ENCODE measurements at places on chromosomes 1 and 21. TPM values are rescaled to one million over a fixed set of nuclear protein-coding genes. Genes with fewer than 3 reads are reported as not detected.

Gene RIIAD1
- total RNA-seq: not detected

Gene POLR3GL
- 6.1 TPM for total RNA-seq

Gene PLA2G4A
- total RNA-seq: 8.4 TPM

Gene SH2D5
- 0.64 TPM for total RNA-seq

Gene CCDC185
- 0.24 TPM for total RNA-seq

Gene IRF6
- 159 TPM for total RNA-seq

Gene KRTAP12-2
- not detected for total RNA-seq

Gene HS2ST1
- total RNA-seq: 11.8 TPM

Gene CAMTA1
- 34.4 TPM for total RNA-seq

Gene OR6K6
- not detected for total RNA-seq

Gene TBX15
- total RNA-seq: not detected

Gene DENND1B
- 15.2 TPM for total RNA-seq

Gene ETV3
- total RNA-seq: 40.7 TPM

Gene AUNIP
- total RNA-seq: 3.3 TPM

Gene CTSS
- 19.6 TPM for total RNA-seq

Gene DDAH1
- 11.4 TPM for total RNA-seq

Gene FAM177B
- 0.64 TPM for total RNA-seq

DNA sequence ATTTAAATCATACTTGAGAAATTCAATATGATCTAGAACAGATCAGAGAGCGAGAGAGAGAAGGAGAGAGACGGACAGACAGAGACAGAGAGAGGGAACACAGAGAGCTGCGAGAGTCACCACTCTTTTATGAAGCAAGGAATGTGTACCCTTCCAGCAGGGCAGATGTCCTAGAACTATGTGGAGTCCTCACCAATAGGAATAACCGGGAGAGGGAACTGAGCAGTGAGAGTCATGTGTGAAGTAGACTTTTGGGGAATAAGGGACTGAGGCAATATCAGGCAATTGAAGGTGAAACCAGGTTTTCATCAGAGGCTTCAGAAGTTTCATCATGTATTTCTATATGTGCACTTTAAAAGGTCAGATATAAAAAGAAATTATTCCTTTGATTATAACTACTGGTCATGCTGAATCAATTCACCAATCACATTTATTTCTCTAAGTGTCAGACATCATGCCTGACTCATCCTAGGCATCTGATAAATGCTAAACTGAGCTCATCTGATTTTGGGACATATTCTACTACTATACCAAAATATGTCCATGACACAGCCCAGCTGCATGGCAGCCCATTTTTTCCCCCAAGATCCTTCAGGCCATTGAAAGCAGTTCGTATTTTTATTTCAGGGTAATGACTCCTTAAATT, 22.4 kb downstream of the VTCN1 start:
- no peak for ATAC-seq

- no peak for ATAC-seq
Observed at GRCh38 chr1:5950201-5950895, 41.9 kb downstream of the NPHP4 start.

- ATAC-seq: peak; percentile 27
Observed at GRCh38 chr1:15833069-15833679, 14.3 kb upstream of the SPEN start.

GRCh38 chr1:193318347-193318746, 131.9 kb upstream of the B3GALT2 start:
- no peak for ATAC-seq

- ATAC-seq: no peak
Observed at GRCh38 chr1:84181350-84182005, 37.4 kb downstream of the PRKACB start.

GRCh38 chr1:83766241-83766691, 232.7 kb downstream of the TTLL7 start:
- no peak for ATAC-seq

DNA sequence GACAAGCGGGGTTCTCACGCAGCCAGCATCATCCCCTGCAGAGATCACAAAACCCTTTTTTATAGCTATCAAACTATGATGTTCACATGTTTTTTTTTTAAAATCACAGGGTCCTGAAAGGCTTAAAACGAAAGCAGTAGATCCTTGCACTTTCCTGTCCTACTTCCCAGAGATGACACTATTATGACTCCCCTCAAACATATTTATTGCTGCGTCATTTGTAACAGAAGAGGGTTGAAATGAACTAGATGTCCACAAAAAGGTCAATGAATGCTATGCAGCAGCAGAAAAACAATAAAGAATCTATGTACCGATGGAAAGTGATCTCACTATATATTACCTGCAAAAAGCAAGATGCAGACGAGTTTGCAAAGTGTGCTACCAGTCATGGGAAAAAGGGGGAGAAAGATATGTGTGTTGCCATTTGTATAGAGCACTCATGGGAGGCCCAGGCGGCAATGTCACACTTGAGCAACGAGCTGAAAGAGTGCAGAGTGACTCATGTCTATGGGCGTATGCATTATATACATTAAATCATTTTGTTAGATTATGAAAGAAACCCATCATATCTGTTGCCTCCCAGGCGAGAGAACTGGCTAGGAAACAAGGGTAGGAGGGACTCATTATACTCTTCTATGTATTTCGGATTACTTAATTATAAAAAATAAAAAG, 68.9 kb upstream of the PARP1 start:
- ATAC-seq: peak; percentile 78

- peak; percentile 48 for ATAC-seq
Observed at GRCh38 chr1:209335178-209335577, 248.3 kb upstream of the CAMK1G start.

DNA sequence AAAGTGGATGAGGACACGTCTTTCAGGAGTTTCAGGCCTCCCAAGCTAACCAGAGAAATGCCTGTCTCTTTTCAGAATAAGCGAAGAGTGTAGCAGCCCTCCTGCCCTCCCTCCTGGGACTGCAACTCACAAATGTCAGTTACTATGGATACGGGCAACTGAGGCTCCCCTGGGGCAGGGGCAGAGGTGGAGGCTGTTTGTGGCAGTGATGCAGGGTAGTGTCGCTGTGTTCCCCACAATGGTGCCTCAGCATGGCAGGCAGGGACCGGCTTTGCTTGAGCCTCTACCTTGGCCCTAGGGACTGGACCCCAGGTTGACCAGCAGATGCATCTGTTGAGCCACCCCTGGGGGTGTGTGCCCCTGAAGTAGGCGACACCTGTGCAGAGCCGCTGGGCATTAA, 10.2 kb downstream of the NFASC start:
- ATAC-seq: no peak

DNA sequence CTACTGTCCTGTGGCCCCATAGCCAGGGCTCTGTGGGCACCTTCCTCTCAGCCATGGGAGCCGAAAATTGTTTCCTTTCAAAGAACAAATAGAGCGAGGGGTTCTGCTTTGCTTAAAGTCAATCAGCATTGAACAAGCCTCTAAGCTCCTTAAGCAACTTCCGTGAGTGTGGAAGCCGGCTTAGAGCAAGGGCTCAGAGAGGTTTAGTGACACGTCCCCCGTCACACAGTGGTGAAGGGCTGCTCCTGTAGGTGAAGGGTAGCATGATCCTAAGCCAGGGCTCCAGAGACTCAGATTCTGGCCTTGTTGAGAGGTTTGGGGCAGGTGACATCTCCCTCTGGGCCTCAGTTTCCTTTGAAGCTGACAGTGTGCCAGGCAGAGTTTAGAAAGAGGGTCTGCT, 94.0 kb upstream of the WNT4 start:
- ATAC-seq: no peak

- peak; percentile 2 for ATAC-seq
Observed at GRCh38 chr1:206506405-206507283, 687 bp upstream of the RASSF5 start.

- peak; percentile 70 for ATAC-seq
Observed at GRCh38 chr1:42035205-42035829, 116.6 kb upstream of the HIVEP3 start.

GRCh38 chr1:54417123-54417522, 10.9 kb upstream of the SSBP3 start:
- no peak for ATAC-seq

- peak; percentile 75 for ATAC-seq
Observed at GRCh38 chr1:110554871-110555801, 36.2 kb upstream of the KCNA10 start.

DNA sequence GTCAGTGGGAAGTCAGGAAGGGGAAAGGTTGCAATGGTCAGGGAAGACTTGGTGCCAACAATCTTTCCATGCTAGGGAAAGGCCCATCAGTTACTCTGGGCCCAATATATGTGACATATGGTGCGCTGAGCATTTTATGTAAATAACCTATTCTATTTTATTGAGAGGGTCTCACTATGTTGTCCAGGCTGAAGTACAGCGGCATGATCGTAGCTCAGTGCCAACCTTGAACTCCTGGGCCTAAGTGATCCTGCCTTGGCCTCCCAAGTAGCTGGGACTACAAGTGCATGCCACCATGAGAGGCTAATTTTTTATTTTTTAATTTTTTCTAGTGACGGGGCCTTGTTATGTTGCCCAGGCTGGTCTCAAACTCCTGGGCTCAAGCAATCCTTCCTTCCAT, 6.8 kb downstream of the UQCRH start:
- no peak for ATAC-seq

DNA sequence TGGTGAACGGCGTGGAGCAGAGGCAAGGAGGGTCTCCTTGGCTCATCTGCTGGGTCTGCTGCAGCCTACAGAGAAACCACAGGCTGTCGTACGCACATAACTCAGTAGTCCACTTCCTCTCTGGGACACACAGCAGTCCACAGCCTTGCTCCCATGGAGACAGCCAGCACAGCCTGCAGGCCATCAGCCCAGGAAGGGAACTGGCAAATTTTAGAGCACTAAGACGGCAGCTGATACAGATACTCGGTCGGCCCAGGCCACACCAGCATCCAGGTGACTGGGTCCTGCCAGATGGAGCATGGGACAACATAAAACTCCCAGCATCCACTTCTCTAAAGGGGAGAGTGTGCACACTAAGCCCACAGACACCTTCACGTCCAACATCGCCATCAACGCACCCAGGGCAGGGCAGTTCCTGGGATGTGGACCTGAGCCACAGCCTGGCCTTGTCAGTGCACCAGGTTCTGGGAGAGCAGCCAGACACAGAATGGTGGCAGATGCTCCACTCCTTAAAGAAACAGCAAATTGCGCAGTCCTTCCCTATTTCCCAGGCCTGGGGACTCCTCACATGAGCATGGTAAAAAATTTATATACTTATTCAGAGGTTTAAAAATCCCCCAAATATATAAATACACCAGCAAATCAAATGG, 247.1 kb upstream of the RAB4A start:
- no peak for ATAC-seq

DNA sequence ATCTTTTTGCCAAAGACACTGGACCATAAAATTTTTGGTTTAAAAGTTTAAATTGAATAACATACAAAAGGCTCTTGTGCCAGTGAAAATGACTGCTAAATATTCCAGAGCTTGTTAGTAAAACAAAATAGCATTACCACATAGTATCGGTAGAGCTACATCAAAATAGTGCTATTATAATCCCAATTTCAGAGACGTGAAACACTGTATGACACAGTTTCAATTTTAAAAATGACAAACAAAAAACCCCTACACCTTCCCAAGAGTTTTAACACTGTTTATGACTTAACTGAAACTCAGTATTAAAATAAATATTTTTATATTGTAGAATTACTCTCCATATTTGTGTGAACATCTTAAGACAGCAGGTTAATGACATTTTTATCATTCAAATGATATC, 7.0 kb downstream of the SLC30A1 start:
- ATAC-seq: no peak

GRCh38 chr1:203768256-203768655, 3.3 kb downstream of the LAX1 start:
- peak; percentile 44 for ATAC-seq

DNA sequence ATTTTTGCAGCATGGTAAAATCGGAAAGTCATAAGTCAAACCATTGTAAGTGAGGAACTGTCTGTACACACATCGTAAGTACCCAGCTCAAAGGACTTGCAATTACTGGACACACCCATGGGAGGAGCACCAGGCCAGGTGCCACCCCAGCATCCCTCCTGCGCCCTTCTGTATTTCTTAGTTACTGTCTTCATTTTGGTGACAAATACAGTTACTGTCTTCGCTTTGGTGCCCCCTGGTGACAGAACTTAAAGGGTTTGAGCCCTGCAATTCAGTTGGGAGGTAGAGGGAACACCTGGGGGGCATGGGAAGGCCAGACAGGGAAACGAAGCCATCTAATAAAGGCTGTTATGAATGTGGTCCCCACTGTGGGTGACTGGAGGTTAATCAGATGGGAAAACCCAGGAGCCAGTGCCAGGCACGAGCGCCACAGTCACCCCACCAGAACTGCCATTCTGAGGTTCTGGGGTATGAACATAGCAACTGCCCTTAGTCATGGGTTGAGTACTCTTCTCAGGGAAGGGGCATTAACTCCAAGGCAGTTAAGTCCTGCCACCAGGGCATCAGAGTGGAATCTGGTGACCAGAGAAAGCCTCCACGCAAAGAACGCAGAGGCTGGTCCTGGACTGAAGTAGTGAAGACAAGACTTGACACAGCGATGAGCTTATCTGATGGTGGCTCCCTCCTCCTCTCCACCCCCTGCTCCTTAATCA, 612.9 kb downstream of the PTPRU start:
- peak; percentile 26 for ATAC-seq

- ATAC-seq: no peak
Observed at GRCh38 chr1:165560883-165561656, 17.3 kb downstream of the LRRC52 start.

- no peak for ATAC-seq
Observed at GRCh38 chr21:24899138-24899537, 708.1 kb downstream of the MRPL39 start.

DNA sequence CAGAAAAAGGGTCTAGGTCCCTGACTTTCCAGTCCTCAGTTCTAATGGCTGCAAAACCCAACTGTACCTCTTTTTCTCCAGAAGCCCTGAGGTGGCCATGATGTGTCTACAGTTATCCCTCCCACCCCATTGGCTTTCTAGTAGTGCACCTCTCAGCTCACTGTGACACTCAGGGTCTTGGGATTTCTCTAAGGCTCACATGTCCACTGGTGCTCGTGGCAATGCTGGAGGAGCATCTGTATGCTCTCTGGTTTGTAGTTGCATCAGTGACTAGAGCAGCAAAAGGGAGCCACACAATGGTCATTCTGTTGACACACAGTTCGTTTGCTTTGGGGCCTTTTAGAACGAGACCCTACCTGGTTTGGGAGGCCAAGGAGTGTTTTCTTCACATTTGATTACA, 81.6 kb upstream of the SYT6 start:
- ATAC-seq: no peak

DNA sequence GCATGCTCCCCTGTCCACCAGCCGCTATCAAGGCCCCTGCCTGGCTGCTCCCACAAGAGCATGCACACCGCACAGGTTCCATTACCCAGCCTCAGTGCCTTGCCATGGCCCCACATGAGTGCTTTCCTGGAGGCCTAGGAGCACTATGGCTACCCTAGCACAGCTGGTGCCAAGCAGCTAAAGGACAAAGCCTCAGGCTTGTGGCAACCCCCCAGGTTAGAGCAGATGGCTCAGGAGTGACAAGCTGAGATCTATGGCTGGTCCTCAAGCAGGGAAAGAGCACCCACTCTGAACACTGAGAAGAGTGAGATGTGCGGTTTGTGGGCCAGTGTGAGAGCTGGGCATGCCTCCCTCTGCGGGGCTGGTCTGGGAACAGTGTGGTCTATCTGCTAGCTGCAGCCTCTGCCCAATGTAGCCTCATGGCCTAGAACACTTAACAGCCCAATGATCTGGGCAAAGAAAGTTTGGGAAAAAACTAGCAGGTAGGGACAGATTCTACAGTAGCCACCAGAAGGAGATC, 129.8 kb downstream of the VAV3 start:
- no peak for ATAC-seq
